NT2/D1 (cell line): ENCODE measurements at places on chromosomes 3 and 15.

- DNase-seq, result no peak
Measured at GRCh38 chr3:27114684-27115083, 254.5 kb downstream of the NEK10 start.

- DNase-seq, result no peak
Measured at GRCh38 chr15:72033711-72034110, 84.2 kb downstream of the MYO9A start.

GRCh38 chr15:78399091-78399490 lies 38.9 kb upstream of the IREB2 start:
- DNase-seq, result no peak

DNA sequence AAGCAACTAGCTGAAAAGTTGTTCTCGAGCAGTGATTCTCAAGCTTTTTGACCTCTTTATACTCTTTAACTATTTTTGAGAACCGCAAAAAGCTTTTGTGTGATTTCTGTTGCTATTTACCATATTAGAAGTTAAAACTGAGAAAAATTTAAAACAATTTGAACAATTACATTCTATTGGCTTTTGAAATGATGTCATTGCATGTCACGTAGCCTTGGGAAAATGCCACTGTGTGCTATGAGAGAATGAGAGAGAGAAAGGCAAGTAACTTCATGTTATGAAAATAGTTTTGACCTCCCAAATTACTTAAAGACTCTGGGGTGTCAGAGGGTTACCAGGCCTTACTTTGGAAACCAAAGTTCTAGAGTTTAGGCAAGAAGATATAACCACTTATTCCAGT lies 8.0 kb downstream of the USP13 start:
- no peak for DNase-seq

GRCh38 chr15:83063551-83063950 lies 3.5 kb downstream of the BTBD1 start:
- no peak for DNase-seq

DNA sequence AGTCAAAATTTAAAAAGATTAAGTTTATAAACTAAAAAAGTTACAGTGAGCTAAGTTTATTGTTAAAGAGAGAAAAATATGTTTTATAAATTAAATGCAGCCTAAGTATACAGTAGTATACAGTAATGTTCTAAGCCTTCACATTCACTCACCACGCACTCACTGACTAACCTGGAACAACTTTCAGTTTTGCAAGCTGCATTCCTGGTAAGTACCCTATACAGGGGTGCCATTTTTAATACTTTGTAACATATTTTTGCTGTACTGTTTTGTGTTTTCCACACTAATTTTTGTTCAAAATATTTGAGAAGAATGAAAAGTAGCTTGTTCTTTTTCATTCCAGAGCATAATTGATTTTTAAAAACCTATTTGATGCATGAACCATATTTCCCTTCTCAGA lies 524.9 kb downstream of the RBMS3 start:
- no peak for DNase-seq
